ENCODE measurements at places on chromosomes 3 and 15.

DNA sequence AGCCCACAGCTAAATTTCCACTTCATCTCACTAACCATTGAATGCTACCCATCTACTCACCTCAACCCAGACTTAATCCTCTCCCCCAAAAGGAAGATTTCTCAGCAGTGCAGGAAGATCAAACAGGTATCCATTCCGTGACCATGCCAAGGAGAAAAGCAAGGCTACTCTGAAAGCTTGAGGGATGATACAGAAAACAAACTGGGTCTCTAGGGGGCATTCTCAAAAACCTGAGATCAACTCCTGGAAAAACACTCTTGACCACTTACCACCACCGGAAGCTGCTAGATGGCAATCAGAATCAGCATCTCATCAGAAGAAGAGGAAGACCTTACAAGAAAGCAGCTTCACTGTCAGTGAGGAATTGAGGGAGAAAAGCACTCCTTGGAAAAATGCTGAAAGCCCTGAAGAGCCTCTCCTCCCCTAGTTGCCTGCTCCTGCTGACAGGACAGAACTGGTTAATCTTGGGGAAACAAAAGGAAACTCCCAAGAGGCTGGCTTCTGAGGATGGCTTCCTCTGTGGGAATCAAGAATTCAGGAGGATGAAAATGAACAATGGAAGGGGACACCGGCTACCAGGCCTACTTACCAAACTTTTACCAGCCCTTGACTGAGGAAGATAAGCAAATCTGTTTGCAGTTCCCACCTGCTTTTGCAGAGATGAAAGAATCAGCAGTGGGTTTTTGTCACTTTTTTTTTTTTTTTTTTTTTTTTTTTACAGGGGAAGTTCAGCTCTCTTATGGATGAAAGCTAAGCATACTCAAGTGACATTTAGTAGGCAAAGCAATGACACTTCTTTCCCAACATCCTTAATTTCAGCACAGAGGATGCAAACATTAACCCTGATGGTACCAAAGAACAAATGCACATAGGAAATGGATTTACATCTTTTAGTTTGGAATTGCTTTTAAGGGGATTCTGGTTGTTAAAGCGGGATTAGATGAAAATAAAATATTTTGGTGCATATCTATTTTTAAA lies at the start of gene ATP8B4:
ATP8B4 (minus strand) TSS at position 171 of the 978 bp plus-strand sequence. CDS start 12,267 bp downstream, outside the sequence.
- DNase-seq: no peak

DNA sequence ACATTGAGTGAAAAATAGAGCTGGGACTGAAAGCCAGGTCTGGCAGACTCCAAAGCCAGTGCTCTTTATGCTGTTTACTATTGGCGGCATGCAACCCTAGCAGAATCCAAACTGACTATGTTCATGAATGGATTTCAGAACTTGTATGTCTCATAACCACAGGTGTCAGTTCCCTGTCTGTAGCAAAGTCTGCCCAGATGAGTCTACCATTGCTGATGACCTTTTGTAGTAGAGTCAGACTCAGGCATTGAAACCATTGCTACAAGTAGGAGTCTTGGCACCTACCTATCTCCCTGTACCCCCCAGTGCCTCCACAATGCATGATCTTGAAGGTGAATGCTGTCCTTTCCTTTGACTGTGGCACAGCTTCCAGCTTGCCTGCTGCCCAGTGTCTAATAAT lies 157.2 kb upstream of the ROPN1 start:
- no peak for DNase-seq

DNA sequence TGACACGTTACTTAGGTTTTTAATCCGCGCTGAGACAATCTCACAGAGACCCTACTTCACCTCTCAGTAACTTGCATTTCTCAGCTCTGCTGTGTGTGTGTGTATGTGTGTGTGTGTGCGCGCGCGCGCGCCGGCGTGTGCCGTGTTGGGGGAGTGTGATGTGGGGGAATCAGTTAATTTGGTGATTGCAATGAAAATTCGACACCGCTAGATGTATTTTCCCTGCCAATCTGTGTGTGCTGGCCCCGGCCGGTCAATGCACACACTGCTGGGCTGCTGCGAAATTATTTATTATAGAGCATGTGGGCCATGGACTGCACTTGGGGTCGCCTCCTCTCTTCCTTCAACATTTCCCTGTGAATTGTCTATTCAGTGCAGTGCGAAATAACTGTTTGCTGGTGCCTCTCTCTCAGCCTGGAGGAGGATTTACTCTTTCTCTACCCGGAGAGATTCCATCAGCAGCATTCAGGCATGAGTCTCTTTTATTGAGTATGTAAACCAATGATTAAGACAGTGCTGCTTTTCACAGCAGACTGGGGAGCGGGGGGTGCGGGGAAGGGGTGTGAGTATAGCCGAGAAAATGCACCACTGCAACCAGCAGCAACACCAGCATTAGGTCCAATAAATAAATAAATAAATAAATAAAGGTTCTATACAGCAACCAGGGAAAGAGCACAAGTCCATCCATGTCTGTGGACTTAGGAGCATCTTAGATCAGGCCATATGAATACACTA lies 2.9 kb downstream of the CADM2 start:
- no peak for DNase-seq

GRCh38 chr3:49466085-49466484 lies 4.0 kb upstream of the DAG1 start:
- DNase-seq: no peak

All from AG09319 (cell line).